ENCODE measurements at places on chromosomes 4 and X. TPM values are rescaled to one million over a fixed set of nuclear protein-coding genes. Genes with fewer than 3 reads are reported as not detected.

Gene PABPC1L2A
- total RNA-seq = 1.6 TPM

Gene RAB41
- total RNA-seq = not detected

Gene ANAPC4
- 34.2 TPM for total RNA-seq

Gene SMIM43
- 4.5 TPM for total RNA-seq

Gene TMEM156
- total RNA-seq = 0.41 TPM

Gene TGIF2LX
- total RNA-seq = not detected

Gene PLP2
- total RNA-seq = 0.82 TPM

Gene MAP3K15
- total RNA-seq = 0.82 TPM

Gene PABPC1L2B
- total RNA-seq = not detected

Gene CISD2
- 50.5 TPM for total RNA-seq

Data from frontal cortex (tissue), 4 donors.